Naive thymus-derived CD4-positive, alpha-beta T cell (primary cell): ENCODE measurements at places on chromosomes 7 and 10. TPM values are rescaled to one million over a fixed set of nuclear protein-coding genes. Genes with fewer than 3 reads are reported as not detected.

The PARP12 gene
- total RNA-seq = 94.5 TPM

GRCh38 chr7:101093906-101094305 lies 8.6 kb downstream of the TRIM56 start:
- H3K4me1 ChIP-seq = no peaks in the 10 kb centered on the region
- H3K36me3 ChIP-seq = peaks cover 5% of the 10 kb centered on the region
- no peak overlapping the region for H3K27ac ChIP-seq
- no peaks in the 10 kb centered on the region for H3K27me3 ChIP-seq
- no peak for DNase-seq

DNA sequence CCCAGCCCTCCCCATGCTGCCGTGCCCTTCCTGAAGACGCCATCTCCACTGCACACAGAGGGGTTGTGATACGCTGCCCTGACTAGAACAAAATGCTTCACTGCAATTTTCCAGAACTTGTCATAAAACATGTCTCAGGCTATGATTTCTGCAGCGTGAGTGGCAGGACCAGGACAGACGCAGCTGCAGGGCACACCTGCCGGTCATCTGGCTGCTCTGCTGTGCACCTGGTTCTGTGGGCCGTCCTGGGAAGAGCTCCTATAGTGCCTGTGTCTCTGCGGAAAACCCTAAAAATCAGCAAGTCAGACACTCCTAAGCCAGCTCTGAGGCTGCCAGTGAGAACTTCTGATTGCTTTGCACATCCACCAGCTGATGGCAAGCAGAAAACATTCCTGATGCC lies 39.7 kb upstream of the DIP2C start:
- H3K27ac ChIP-seq = no peak overlapping the region
- H3K4me3 ChIP-seq = no peak overlapping the region
- no peaks in the 10 kb centered on the region for H3K4me1 ChIP-seq
- no peak for DNase-seq
- H3K36me3 ChIP-seq = no peaks in the 10 kb centered on the region
- H3K27me3 ChIP-seq = no peaks in the 10 kb centered on the region

The NPFFR1 gene
- not detected for total RNA-seq

GRCh38 chr10:14800397-14800796 lies 25.7 kb upstream of the FAM107B start:
- H3K36me3 ChIP-seq = no peaks in the 10 kb centered on the region
- H3K27ac ChIP-seq = no peak overlapping the region

DNA sequence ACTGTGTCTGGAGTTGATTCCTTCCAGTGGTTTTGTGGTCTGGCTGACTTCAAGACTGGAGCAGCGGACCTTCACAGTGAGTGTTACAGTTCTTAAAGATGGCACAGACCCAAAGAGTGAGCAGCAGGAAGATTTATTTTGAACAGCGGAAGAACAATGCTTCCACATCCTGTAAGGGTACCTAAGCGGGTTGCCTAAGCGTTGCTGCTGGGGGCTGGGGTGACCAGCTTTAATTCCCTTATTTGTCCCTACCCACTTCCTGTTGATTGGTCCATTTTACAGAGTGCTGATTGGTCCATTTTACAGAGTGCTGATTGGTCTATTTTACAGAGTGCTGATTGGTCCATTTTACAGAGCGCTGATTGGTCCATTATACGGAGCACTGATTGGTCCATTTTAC lies 13.2 kb downstream of the AKR1B15 start:
- no peaks in the 10 kb centered on the region for H3K4me1 ChIP-seq
- no peak overlapping the region for H3K27ac ChIP-seq
- no peaks in the 10 kb centered on the region for H3K36me3 ChIP-seq
- H3K4me3 ChIP-seq = no peak overlapping the region

DNA sequence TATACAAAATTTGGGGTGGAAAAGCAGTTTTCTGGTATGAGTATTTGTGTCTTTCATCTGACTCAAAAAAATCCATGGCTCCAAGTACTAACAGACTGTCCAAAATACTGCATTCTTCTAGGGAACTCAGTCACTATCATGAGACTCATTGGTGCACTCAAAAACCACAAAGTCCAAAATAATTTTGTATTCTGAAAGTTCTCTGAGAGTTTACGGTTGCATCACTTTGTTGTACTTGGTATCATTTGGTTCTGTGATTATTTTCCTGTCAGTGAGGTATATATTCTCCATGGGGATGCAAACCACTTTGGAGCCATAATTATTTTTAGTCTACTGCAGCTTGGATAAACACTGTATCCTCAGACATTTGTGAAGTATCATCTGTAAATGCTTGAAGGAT lies 28.0 kb upstream of the CABCOCO1 start:
- DNase-seq = no peak
- no peaks in the 10 kb centered on the region for H3K27me3 ChIP-seq
- H3K4me3 ChIP-seq = no peak overlapping the region
- no peaks in the 10 kb centered on the region for H3K4me1 ChIP-seq

- H3K36me3 ChIP-seq = no peaks in the 10 kb centered on the region
- H3K4me3 ChIP-seq = no peak overlapping the region
- H3K27me3 ChIP-seq = no peaks in the 10 kb centered on the region
Measured at GRCh38 chr7:132430041-132430855, 146.0 kb downstream of the PLXNA4 start.

- no peak overlapping the region for H3K4me3 ChIP-seq
- DNase-seq = no peak
- H3K4me1 ChIP-seq = no peaks in the 10 kb centered on the region
Measured at GRCh38 chr10:101453791-101454718, 100.1 kb downstream of the BTRC start.

The PTTG1IP2 gene
- total RNA-seq = not detected

The CALCR gene
- total RNA-seq = not detected

DNA sequence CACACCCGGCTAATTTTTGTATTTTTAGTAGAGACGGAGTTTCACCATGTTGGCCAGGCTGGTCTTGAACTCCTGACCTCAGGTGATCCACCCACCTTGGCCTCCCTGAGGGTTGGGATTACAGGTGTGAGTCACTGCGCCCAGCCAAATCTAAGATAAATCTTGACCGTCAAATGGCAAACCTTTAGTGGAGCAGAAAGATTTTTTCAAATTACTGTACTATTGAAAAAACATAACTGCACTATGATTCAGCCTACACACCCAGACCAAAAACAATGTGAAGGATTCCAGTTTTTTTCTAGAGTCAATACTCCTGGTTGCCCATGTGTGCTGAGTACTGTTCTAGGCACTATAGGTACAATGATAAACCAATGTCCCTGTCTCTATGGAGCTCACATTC lies 33.9 kb upstream of the SVIL start:
- H3K27me3 ChIP-seq = no peaks in the 10 kb centered on the region
- no peaks in the 10 kb centered on the region for H3K4me1 ChIP-seq
- DNase-seq = no peak
- no peaks in the 10 kb centered on the region for H3K36me3 ChIP-seq
- no peak overlapping the region for H3K27ac ChIP-seq

DNA sequence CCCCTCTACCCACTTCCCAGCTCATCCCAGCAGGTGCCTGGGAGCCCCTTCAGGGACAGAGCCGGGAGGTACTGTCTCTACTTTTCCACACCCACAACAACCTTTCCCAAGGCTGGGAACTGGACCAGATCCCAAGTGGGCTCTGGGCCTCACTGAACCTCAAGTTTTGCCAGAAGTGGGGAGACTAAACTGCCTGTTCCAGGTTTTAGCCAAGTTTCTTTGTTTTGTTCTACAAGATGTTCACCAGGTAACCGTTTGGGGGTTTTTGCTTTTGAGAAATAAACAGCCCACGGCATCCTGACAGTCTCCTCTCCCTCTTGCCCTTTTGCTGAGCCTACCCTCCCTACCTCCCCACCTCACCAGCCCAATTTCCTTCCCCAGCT lies 10.6 kb upstream of the EMX2 start:
- H3K27me3 ChIP-seq = peaks cover 3% of the 10 kb centered on the region
- H3K4me1 ChIP-seq = no peaks in the 10 kb centered on the region
- H3K36me3 ChIP-seq = no peaks in the 10 kb centered on the region
- no peak overlapping the region for H3K4me3 ChIP-seq

The KIF11 gene
- total RNA-seq = 49.9 and 52.6 TPM in 2 replicates

DNA sequence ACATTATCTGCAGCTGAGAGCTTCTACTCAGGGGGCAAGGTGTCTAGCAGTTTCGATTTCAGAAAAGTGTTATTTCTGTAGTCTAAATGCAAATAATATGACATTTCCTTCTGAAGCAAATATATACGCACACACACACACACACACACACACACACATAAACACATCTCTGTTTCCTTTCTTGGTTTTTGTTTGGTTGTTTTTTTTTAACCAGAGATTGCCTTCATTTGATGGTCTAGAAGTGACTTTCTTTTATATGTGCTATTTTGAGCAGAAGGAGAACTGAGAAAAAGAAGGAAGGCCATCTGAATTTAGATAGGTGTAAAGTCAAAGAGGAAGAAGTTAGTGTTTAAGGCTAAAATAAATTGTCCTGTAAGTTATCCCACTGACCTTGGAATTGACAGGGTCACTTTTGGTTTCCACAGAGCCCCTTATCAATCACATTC lies 142.2 kb downstream of the TRIL start:
- H3K4me1 ChIP-seq = no peaks in the 10 kb centered on the region
- H3K36me3 ChIP-seq = no peaks in the 10 kb centered on the region
- DNase-seq = no peak
- H3K4me3 ChIP-seq = no peak overlapping the region
- no peak overlapping the region for H3K27ac ChIP-seq

The AKR1C2 gene
- not detected for total RNA-seq

The MYOZ1 gene
- total RNA-seq = not detected

DNA sequence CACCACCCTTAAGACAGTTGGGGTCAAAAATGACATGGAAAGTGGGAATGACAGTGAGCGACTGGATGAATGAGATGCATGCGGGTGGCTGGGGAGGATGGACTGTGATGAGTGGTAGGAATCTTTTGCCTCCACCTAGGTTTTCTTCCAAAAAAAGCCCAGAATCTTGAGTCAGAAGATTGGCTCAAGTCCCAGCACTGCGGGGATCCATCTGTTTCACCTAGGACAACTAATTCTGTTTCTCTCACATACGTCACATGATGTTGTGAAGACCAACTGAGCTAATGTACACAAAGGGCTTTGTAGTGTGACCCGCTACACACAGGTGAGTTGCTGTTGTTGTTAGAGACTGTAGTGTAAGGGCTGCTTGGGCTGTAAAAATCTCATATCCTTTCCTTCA lies 58.5 kb upstream of the SLC35B4 start:
- no peaks in the 10 kb centered on the region for H3K27me3 ChIP-seq
- no peaks in the 10 kb centered on the region for H3K4me1 ChIP-seq
- no peak overlapping the region for H3K27ac ChIP-seq
- no peak overlapping the region for H3K4me3 ChIP-seq
- H3K36me3 ChIP-seq = no peaks in the 10 kb centered on the region
- DNase-seq = no peak

The MYL10 gene
- not detected for total RNA-seq

DNA sequence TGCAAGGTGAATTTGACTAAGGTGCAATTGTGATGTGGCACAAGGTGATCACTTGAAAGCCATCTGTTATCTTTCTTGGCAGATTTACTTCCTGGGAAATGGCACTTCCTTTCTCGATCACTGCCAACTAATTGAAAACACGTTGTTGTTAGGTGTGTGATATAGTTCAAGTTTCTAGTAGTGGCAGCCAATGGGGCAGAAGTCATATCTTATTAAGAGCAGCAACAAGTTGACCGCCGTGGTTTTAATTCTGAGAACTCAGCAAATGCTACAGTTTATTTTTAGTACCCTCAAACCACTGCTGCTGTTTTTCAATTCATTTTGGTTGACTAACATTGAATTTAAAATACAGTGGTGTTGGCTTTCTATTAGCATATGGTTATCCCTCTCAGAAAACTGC lies 1.6 kb downstream of the CHN2 start:
- no peaks in the 10 kb centered on the region for H3K27me3 ChIP-seq
- no peak for DNase-seq
- H3K27ac ChIP-seq = no peak overlapping the region
- no peaks in the 10 kb centered on the region for H3K36me3 ChIP-seq

- H3K4me3 ChIP-seq = no peak overlapping the region
- H3K36me3 ChIP-seq = no peaks in the 10 kb centered on the region
- H3K27me3 ChIP-seq = no peaks in the 10 kb centered on the region
- no peak for DNase-seq
Measured at GRCh38 chr7:158111906-158112570, 475.6 kb downstream of the PTPRN2 start.

The MRLN gene
- total RNA-seq = not detected

DNA sequence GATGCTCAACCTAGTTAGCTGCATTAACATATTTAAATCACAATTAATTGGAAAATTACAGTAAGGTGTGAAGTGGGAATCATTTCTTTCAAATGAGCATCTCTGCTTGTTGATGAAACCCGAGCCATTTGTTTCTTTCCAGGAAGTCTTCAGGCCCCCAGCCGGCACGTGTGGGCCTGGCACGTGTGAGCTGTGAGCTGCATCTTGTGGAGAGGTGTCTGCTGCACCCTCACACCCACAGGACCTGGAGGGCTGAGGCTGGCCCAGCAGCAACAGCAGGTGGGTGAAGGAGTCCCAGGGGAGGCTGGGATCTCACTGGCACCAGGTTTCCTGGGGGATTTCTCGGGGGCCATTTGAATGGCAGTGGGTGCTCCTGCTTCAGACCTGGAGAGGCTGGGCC lies 372.5 kb upstream of the MKI67 start:
- H3K27me3 ChIP-seq = no peaks in the 10 kb centered on the region
- no peak overlapping the region for H3K4me3 ChIP-seq
- no peak overlapping the region for H3K27ac ChIP-seq
- DNase-seq = no peak

The SEMA4G gene
- 1.5 TPM for total RNA-seq

The ANXA8 gene
- total RNA-seq = not detected

DNA sequence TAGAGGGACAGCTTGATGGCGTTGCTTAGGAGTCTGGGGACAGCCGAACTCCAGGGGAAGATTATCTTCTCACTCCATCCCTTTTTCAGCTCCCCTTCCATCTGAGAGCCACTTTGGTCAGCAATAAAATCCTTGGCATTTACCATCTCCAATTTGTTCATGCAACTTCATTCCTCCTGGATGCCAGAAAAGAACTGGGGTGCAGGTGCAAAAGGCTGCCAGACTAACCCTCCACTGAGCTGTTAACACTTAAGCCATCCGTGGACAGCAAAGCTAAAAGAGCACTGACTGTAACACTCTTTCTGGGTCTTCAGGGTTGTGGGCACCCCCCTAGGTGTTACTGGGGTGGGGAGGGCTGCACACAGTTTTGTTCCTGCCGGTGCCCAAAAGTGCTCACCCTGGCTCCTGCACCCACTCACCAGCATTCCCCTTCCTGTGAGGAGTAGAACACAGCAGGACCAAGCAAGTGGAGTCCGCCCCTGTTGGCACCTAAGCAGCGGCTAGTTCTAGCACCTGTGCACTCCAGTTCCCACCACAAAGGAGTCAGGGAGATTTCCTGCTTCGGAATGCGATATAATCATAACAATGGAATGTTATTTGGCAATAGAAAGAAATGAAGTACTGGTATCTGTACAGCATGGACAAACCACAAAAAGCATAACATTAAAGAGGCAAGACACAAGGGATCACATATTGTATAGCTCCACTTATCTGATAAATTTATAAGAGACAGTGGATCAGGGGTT lies 95.1 kb downstream of the NPY start:
- no peaks in the 10 kb centered on the region for H3K27me3 ChIP-seq
- DNase-seq = no peak
- H3K27ac ChIP-seq = no peak overlapping the region
- no peak overlapping the region for H3K4me3 ChIP-seq
- H3K36me3 ChIP-seq = no peaks in the 10 kb centered on the region
